ENCODE measurements at places on chromosomes 5 and 9.

DNA sequence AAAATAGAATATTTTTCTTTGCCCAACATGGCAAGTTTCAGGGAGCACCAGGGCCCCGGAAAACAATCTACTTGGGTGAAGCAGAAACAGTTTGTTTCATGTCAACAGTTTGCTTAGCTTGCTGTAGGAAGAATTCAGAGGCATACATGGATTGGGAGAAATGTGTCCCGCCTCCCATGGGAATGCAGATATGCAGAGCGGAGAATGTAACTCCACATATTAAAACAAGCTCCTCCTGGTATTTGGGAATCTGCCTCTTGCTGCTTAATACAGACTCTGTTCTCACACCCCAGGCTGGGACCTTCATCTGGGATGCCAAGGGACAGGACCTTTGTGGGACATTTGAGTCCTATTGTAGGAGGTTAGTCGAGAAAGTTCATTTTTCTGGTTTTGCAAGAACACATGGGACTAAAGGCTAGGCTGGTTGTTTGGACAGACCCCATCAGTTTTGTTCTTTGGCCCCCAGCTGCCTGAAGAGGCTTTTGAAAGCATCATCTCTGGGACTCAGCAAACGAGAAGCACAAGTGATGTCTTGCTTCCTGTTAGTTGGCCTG is 220.5 kb upstream of the ADRA1B start:
- DNase-seq, result no peak

GRCh38 chr5:9474219-9475002 is 71.5 kb downstream of the SEMA5A start:
- peak; percentile 94 for DNase-seq

- DNase-seq, result no peak
Measured at GRCh38 chr5:88734983-88735382, 148.0 kb downstream of the MEF2C start.

- DNase-seq, result no peak
Measured at GRCh38 chr9:3125602-3126405, 281.9 kb upstream of the PUM3 start.

DNA sequence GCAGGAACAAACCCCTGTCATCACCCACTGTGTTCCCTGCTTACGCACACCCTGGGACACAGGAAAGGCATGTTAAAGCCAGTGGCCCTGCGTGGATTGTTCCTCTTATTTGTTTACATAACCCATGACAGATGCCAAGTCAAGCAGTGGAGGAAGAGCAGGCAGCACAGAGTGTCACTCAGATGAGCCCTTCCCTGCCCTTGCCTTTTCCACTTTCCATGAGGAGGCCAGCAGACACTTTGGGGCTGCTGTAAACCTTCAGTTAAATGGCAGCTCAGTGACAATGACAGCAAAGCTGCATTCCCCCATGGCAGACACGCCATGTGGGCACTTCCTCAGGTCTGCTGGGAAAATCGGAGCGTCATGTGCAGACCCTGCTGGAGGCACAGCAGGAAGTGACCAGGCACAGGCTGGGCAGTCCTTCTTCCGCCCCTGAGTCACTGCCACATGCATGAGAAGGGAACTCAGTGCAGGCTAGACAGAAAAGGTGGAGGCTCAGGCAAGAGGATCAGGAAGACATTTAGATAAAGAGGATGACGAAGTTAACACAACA is 216.8 kb upstream of the PIK3R1 start:
- DNase-seq, result peak; percentile 71

GRCh38 chr9:126781186-126782052 is 23.4 kb upstream of the ZBTB43 start:
- DNase-seq, result no peak

- no peak for DNase-seq
Measured at GRCh38 chr9:99259231-99259918, 37.3 kb downstream of the SEC61B start.

DNA sequence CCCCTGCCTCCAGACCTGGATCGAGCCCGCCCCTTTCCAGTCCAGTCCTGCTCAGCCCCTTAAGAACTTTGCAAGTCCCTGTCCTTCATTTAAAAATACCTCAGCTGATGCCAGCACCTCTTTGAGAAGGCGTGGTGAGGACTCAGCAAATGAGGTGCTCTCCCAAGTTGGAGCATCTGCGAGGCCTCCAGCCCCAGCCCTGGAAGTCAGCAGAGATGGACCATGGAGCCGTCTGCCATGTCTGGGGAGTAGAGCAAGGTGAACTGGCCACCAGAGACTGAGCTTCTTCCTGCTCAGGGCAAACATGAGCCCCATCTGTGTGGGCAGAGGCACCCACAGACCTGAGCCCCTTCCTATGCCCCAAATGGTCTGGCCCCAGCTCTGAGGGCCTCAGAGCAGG is 71.5 kb downstream of the UBE2QL1 start:
- DNase-seq, result no peak

DNA sequence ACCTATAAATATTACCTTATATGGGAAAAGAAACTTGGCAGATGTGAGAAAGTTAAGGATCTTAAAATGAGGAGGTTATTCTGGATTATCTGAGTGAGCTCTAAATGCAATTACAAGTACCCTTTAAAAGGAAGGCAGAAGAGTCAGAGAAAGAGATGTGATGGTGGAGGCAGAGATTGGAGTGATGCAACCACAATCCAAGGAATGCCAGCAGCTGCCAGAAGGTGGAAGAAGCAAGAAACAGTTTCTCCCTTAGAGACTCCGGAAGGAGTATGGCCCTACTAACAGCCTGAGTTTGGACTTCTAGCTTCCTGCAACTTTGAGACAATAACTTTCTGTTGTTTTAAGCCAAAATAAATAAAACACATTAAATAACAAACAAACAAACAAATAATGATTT is 108.7 kb upstream of the PRLR start:
- no peak for DNase-seq

GRCh38 chr9:33719581-33720374 is 75.6 kb upstream of the PRSS3 start:
- DNase-seq, result no peak

- DNase-seq, result no peak
Measured at GRCh38 chr5:173671121-173671949, 54.9 kb upstream of the BOD1 start.

DNA sequence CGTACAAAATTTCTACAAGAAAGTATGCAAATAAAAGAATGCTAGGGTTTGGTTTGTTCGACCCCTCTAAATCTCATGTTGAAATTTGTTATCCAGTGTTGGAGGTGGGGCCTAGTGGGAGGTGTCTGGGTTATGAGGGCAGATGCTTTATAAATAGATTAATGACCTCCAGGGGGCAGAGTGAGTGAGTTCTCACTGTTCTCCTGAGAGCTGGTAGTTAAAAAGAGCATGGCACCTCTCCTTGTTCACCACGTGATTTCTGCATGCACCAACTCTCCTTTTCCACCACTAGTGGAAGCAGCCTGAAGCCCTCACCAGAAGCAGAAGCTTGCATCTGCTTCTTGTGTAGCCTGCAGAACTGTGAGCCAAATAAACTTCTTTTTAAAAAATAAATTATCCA is 50.4 kb upstream of the FAM170A start:
- DNase-seq, result peak; percentile 25

DNA sequence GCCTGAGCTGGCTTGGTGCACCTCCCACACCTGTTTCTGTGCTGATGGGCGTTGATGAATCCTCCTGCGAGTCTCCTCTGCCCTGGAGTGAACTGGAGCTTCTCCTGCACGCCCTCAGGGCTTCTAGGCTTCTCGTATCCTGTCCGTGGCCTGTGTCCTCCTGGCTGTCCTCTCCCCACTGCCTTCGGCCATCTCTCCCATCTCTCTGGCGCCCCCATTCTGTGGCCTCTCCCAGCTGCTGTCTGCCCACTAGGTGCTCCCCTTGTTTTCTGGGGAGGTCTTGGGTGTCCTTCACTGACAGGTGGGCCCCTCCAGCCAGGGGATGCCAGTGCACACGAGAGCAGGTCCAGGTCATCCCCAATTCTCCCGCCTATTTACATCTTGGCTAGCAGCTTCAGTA is 28.8 kb downstream of the AHRR start:
- no peak for DNase-seq

DNA sequence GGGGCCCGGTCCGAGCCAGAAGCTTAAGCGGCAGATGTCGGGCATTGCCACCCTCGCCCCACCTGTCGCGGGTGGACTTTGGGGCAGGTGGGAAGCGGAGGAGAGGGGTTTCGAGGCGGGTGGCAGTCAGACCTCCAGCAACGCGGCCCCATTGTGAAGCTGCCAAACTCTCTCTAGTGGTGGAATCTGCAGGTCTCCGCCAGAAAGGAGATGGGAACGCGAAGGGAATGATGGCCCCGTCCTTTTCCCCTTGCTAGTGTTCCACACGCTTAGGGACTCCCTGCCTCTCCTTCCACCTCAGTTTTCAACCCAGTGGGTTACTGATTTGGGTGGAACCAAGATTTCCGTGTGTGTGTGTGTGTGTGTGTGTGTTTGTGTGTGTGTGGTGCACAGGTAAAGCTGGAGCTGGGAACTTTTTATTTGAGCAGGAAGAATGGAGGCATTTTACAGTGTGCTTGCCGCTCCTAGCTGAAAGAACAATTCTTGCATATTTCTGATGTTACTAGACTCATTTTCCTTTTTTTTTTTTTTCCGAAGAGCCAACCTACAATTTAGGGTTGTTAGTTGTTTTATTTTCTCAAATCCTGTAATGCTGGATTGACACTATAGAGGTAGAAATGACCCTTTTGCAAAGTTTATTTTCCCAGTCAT is 1.3 kb downstream of the MACIR start:
- no peak for DNase-seq

Measured in HFF-Myc (cell line).